ENCODE measurements at places on chromosomes 2 and 18.

DNA sequence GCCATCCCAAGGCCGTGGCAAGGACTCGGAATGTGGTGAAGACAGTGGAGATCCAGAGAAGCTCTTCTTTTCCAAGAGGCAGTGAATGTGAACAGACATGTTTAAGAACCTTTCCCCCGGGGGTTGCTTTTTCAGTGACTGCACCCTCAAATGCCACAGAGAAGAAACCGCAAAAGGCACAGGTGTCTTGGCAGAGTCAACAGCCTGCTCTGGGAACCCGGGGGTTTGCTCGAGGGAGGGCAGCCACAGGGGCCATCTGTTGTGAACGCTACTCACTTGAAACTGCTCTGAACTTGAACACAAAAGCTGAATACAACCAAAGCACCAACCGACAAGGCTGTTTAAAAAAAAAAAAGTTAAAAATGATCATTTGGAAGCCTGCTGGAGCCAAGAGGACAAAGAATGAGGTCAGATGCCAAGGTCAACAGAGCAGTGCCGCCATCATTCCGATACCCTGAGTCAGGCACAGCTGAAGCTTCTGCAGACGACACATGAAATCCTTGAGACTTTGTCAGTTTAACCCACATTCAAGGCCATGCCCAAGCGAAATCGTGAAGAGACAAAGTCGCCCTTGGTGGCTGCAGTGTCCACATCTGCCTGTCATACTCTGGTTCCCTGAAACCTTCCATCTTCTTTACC, 47.4 kb downstream of the PSMG2 start:
- DNase-seq, result no peak

DNA sequence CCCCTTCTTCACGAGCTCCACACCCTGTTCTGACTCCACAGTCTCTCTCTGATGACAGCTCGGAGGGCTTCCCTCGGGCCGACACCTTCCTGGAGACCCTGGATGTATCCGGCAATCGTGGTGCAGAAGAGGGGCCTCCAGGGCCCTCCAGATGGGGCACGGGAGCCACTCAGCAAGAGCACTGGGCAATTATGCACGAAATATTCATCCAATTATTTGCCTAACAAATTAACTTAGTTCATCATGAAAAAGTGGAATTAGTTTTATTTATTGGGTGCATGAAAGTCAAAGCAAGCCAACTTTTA, 277.3 kb upstream of the HDAC4 start:
- peak; percentile 22 for DNase-seq

GRCh38 chr18:4232656-4233055, 222.5 kb downstream of the DLGAP1 start:
- DNase-seq, result no peak

DNA sequence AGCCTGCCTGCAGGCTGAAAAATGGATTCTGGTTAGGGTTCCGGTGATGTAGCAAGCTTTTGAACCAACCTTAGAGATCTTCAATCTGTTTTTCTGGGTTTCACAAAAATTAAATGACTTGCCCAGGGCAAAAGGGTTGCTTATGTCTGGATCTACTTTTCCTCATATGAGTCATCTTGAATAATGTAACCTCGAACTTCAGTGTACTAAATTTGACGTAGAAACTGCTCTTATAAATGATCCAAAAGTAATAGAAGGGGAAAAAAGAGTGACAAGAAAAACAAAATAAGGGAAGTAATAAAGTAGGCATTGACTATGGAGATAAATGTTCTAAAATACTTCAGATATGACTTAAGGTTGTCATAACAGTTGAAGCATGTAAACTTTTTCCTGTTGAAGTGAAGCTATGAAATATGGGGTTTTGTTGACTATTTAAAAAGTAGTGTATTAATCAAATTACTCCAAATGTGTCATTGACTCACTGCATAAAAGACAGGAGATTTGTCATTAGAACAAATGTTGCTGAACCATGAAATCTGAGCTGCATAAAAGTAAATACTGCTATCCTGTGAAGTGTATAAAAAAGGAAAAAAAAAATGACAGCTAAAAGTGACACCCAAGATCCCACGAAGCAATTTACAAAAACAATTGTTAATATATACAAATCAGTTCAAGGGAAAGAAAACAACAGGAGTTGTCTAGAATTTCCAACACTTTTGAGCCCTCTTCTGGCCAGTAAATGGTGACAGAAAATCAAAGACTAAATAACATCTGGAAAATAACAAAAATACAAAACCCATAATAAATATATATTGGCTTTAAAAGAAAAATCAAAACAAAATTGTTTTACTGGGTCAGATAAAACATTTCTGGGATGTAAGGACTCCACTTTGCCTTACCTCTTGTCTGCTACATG, 103.6 kb upstream of the SERPINE2 start:
- no peak for DNase-seq

GRCh38 chr18:48297139-48297538, 112.0 kb downstream of the ZBTB7C start:
- DNase-seq, result no peak

- DNase-seq, result no peak
Measured at GRCh38 chr2:43269706-43270105, 43.3 kb upstream of the ZFP36L2 start.
